Esophagus squamous epithelium (tissue), 5 donors: ENCODE measurements at places on chromosomes 6 and 20.

GRCh38 chr6:16873698-16874097 lies 112.4 kb upstream of the ATXN1 start:
- no peak for DNase-seq

GRCh38 chr20:22366631-22367030 lies 217.7 kb downstream of the FOXA2 start:
- DNase-seq: no peak

DNA sequence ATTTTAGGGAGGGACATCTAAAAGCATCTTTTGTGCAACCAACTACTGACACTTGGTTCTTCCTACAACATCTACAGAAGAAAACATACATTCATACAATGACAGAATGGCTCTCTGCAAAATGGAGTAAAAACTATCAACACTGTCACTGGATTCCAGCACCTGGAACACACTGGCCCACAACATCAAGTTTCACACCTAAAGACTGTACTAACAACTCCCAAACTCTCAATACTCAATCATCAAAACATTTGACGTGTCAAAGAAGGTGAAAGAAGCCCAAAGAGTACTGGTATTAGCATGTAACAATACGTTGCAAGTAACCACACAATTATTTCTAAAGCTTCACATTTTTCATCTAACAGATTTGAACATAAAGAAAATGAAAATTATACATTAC lies 2.1 kb downstream of the CPNE1 start:
- DNase-seq: no peak

GRCh38 chr6:7554533-7555275 lies 13.2 kb downstream of the DSP start:
- DNase-seq: no peak

- DNase-seq: no peak
Observed at GRCh38 chr6:157536223-157536545, 155.2 kb downstream of the ZDHHC14 start.

- no peak for DNase-seq
Observed at GRCh38 chr20:51017251-51017650, 5.7 kb downstream of the KCNG1 start.

GRCh38 chr20:54456423-54456822 lies 19.0 kb upstream of the DOK5 start:
- DNase-seq: no peak

DNA sequence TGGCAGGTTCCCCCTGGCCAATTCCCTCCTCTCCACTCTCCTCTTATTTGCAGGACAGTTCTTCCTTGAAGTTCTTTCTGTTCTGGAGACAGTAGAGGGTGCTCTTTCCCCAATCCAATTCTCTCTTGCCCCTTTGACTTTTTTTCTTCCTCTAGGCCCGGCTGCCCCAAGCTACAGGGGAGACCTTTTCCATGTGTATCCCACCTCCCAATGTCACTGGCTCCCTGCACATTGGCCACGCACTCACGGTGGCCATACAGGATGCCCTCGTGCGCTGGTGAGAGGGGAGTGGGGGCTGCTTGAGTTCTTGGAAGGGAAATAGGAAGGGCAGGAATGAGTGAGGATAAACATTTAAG lies 1.5 kb downstream of the VARS2 start:
- DNase-seq: no peak

GRCh38 chr6:17240803-17241500 lies 40.2 kb upstream of the RBM24 start:
- no peak for DNase-seq

DNA sequence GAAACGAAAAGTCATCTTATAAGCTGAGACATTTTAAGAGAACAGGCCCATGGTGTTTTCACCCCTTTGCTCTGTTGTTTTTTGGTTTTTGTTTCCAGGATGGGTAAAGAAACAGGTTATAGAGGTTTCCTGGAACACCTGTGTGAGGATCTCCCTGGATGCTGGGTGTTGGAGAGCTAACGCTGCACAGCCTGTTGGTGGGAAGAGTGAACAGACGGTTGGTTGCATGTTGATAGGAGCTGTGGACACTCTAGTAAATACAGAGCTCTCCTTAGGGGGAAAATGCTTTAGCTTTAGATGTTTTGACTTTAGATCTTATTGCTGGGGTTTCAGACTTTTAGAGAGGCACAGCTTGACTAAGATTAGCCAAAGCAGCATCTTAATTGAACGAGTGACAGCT lies 235.2 kb downstream of the SOX4 start:
- no peak for DNase-seq

- DNase-seq: no peak
Observed at GRCh38 chr20:7454047-7454446, 486.2 kb downstream of the HAO1 start.

DNA sequence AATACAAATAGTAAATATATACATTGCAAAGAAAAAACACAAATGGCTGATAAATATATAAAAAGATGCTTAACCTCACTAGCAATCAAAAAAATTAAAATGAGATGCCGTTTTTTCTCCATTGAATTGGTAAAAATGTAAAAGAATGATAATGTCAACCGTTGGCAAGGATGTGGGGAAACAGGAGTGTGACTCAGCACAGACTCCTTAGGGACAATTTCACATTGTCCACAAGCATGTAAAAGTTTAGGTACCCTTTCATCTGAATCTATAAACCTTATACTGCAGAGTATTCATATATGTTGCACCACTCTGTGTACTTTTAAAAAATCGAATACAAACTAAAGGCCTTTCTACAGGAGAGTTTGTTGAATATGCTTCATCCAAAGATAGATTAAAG lies 143.1 kb upstream of the RREB1 start:
- DNase-seq: no peak
